RPMI8226 (cell line): ENCODE measurements at places on chromosomes 2 and 18.

DNA sequence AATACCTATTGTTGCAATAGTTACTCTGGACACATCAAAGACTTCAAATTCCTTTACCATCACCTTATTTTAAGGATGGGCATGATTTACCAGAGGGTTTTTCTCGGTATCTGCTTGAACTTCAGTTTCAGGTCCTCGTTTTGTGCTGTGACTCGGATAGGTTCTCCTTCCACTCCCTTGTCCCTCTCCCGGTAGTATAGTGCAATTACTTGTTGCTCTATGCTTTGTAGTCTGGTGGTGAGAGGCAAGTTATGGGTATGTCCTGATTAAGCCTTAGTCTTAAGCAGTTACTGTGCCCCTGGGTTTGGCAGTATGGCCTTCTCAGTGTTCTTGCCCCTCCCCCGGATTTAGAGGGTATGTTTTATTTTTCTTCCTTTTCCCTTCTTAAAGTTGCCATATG, 96.6 kb downstream of the RHBDD1 start:
- no peak for DNase-seq

GRCh38 chr2:109230941-109231420, 102.0 kb downstream of the SH3RF3 start:
- DNase-seq: no peak

DNA sequence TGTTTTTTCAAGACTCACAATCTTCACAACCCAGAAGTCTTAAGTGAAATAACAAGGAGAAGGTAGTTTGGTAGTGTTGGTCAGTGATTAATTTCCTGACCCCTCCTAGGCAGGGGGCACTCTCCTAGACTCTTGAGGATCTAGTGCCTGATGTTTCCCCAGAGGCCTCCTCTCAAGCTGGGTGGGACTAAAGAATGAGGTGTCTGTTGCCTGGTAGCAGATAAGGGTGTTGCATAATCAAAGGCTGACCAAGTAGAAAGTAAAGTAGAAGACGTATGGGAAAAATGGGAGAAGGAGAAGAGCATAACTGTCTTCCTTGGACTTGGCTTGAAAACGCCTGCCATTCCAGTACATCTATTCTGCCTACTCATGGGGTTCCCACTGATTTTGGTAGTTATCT, 37.8 kb downstream of the VIT start:
- DNase-seq: no peak

DNA sequence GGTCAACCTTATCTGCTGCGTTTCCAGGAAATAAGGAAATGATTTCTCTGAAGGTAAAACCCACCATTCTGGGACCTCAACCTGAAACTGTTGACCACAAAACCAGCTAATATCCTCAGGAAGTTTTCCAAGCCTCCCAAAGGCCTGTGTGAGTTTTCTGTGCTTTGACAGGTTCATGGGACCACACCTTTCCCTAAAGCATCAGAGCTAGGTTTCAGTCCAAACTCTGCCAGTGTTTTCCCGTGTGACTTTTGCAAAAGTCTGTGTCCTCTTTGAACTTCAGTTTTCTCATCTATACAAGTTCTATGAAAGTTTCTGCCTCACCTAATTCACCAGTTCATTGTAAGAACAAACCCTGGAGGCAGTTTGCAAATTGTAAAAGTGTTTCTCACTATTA, 39.8 kb downstream of the VSNL1 start:
- no peak for DNase-seq

DNA sequence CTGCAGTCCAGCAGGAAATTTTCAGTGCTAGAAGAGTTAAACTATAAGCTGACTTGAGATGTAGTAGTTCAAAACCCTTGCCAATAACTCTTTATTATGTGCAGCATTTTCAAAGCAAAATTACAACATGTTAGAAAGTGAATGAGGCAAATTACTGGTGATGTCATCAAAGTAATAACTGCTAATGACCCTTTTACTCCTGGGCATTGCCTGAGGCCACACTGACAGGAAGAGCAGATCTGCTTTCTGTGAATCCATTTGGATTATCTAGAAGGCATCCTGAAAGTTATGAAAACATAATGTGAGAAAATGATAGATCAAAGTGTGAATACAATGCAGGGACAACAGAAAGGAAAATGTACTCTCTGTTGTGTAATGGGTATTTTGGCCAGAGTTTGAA, 139.6 kb upstream of the TRIB2 start:
- DNase-seq: no peak

DNA sequence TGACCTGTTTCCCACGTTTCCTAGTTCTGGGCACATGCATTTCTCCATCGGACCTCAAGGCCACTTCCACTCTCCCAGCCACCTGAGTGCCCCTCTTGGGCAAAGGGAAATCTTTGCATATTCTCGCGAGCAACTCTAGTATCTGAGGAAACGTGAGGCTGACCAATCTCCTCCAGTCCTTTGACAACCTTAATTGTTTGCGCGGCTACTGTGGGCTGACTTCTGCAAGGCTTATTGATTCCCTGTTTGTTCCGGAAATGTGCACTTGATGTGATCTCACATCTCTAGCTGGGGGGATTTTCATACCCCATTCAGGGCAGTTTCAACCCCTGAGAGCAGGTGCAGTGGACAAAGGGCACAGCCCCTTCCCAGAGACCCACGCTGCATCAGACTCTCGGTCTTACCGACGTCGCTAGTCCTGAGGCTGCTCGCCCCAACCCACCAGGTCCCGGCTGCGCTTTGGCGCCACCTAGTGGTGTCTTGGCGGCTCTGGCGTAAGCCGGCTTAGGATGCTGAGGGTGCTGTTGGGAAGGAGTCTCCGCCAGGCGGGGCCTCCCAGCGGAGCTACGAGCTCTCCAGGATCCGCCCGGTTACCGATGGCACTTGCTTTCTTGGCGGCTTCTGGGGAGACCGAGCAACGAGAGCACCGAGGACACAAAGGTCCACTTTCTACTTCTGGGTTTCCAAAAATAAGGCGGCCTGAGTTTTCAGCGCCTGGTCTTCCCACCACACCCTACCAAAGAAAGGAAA, 24.8 kb upstream of the SPR start:
- DNase-seq: peak; percentile 87

DNA sequence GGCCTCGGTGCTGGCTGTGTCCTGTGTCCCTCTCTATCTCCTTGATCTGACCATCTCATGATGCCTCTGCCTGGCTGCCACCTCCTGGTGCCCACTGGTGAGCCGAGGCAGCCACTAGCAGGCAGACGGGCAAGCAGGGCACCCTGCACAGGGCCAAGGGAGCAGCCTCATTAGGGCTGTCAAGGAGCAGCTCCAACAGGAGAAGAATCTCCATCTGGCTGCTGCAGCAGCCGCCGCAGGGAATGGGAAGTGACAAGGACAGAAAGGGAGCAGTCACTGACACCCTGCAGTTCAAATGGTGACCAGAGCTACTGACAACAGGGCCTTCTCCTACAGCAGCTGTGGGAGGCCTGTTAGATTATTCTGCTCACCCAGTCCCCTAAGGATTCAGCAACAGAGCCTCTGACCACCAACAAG, 32.6 kb downstream of the ALPK2 start:
- no peak for DNase-seq
